ENCODE measurements at places on chromosomes 2 and 18.

DNA sequence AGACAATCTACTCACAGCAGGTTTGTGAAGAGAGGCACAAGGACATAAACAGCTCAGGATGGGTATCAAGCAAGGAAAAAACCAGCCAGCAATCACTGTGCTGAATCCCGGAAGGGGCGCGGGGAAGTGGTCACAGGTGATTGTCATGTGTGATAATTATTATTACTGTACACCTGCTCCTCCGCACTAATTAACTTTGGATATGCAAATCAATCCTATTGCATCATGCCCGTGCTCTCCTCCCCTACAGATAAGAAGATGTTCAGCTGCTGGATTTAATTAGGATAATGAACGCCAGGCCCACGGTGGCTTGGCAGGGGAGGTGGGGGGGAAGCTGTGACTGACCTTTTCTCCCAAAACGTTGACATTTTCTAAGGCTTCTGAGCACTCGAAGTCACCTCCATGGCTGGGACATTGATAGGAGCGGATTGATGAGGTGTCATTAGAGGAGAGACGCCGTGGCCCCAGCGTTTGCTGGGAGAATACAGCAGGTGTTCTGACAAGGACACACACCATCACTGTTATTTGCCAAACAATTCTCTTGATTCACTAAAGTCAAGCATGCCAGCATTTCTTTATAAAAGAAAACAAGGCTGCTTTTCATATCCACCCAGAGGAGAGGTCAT lies 160.3 kb upstream of the VRK2 start:
- no peaks in the 10 kb centered on the region for H3K27me3 ChIP-seq
- no peak overlapping the region for H3K27ac ChIP-seq

GRCh38 chr2:240146141-240146561 lies 5.7 kb upstream of the OTOS start:
- peaks cover 2% of the 10 kb centered on the region for H3K4me1 ChIP-seq
- no peaks in the 10 kb centered on the region for H3K36me3 ChIP-seq
- H3K27ac ChIP-seq = no peak overlapping the region
- H3K27me3 ChIP-seq = peaks cover 44% of the 10 kb centered on the region

GRCh38 chr18:39751161-39751560 lies 2185.6 kb upstream of the CELF4 start:
- H3K27me3 ChIP-seq = no peaks in the 10 kb centered on the region
- H3K4me3 ChIP-seq = no peak overlapping the region
- H3K36me3 ChIP-seq = peaks cover 64% of the 10 kb centered on the region
- no peak overlapping the region for H3K27ac ChIP-seq

DNA sequence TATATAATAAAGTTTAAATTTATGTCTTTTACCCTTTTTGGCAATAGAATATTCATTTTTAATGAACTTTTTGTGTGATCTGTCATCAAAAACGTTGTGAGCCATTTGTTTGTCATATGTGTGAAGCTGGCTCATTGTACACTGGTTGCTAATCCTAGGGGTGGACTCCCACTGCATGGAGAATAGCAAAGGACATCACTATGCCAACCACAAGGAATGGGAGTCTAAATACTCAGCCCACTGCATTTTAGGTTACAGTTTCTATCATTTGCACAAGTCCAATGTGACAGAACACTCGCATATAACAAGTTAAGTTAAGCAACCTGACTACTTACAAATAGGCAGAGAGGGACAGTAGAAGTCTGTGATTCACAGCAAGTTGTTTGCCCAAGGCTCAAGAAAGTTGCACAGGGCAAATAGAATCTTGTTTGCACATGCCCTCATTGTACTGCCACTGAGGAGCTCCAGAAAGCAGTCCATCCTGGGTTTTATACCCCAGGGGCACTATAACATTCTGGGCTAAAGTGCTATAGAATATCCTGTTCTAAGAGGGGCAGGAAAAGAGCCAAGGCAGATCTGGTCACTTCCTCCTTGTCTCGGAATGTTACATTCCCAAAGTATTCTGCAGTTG lies 545.9 kb upstream of the GCFC2 start:
- no peaks in the 10 kb centered on the region for H3K36me3 ChIP-seq
- peaks cover 4% of the 10 kb centered on the region for H3K27me3 ChIP-seq
- no peak overlapping the region for H3K4me3 ChIP-seq
- no peak overlapping the region for H3K27ac ChIP-seq
- no peaks in the 10 kb centered on the region for H3K4me1 ChIP-seq

DNA sequence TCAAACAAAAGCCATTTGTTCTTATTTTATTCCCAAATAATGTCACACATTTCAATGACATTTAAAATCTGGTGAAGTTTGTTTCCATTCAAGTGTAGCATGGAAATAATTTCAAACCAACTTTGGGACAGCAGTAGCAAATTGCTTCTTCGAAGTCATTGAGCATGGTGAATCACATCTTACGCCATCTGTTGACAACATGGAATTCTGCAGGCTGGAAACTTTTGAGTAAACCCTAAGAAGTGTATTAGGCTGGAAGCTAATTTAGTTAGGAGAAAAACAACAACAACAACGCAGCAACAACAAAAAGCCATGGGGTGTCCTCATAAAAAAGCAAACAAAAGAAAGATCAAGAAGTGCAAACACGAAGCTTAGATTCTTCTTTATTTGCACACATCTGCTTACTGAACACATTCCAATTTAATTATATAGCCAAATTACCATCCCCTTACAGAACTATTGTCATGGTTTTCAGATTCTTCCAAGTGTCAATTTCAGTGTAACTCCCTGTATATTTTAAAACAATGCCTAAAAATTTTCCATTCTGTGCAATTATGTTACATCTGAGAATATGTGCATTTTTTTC lies 659.0 kb upstream of the CDH7 start:
- H3K4me1 ChIP-seq = no peaks in the 10 kb centered on the region
- DNase-seq = peak; percentile 13
- H3K36me3 ChIP-seq = no peaks in the 10 kb centered on the region
- H3K27me3 ChIP-seq = peaks cover 4% of the 10 kb centered on the region
- no peak overlapping the region for H3K27ac ChIP-seq

GRCh38 chr2:45874344-45874743 lies 222.9 kb downstream of the PRKCE start:
- peaks cover 23% of the 10 kb centered on the region for H3K36me3 ChIP-seq
- peaks cover 21% of the 10 kb centered on the region for H3K27me3 ChIP-seq
- peaks cover 26% of the 10 kb centered on the region for H3K4me1 ChIP-seq
- H3K4me3 ChIP-seq = no peak overlapping the region
- no peak overlapping the region for H3K27ac ChIP-seq
- DNase-seq = no peak

DNA sequence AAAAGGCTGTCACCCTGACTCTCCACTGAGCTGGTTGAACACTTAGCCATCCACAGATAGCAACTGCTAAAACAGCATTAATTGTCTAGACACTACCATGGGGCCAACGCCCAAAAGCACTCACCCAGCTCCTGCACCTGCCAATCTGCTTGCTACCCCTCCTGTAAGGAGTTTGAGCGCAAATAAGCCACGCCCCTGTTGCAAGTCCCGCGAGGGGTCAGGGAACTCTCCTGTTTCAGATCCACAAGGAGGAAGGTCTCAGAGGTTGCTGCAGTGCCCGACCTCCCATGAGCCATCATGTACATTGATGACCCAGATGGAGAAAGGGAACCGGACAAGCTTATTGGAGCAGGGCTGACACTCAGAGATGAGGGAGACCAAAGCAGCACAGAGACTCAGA lies 106.8 kb downstream of the ZNF516 start:
- H3K27ac ChIP-seq = no peak overlapping the region
- H3K4me3 ChIP-seq = no peak overlapping the region
- DNase-seq = no peak
- peaks cover 72% of the 10 kb centered on the region for H3K4me1 ChIP-seq
- peaks cover 71% of the 10 kb centered on the region for H3K36me3 ChIP-seq

GRCh38 chr2:151638191-151638933 lies 95.9 kb downstream of the NEB start:
- no peak overlapping the region for H3K4me3 ChIP-seq
- no peak overlapping the region for H3K27ac ChIP-seq
- no peak for DNase-seq
- H3K4me1 ChIP-seq = peaks cover 14% of the 10 kb centered on the region

- peaks cover 24% of the 10 kb centered on the region for H3K27me3 ChIP-seq
- no peak overlapping the region for H3K4me3 ChIP-seq
- H3K36me3 ChIP-seq = no peaks in the 10 kb centered on the region
- H3K4me1 ChIP-seq = no peaks in the 10 kb centered on the region
- no peak overlapping the region for H3K27ac ChIP-seq
These were observed 273.7 kb upstream of the PKDCC start for GRCh38 chr2:41774011-41774605.

- H3K4me1 ChIP-seq = peaks cover 10% of the 10 kb centered on the region
- H3K4me3 ChIP-seq = no peak overlapping the region
- peaks cover 8% of the 10 kb centered on the region for H3K27me3 ChIP-seq
These were observed 7.8 kb downstream of the CCDC85A start for GRCh38 chr2:56191617-56192016.

- peaks cover 3% of the 10 kb centered on the region for H3K4me1 ChIP-seq
- no peak for DNase-seq
- no peak overlapping the region for H3K27ac ChIP-seq
- no peak overlapping the region for H3K4me3 ChIP-seq
- H3K27me3 ChIP-seq = peaks cover 13% of the 10 kb centered on the region
These were observed 141.9 kb downstream of the TTC32 start for GRCh38 chr2:19759880-19760279.

GRCh38 chr2:234335661-234336228 lies 161.1 kb downstream of the ARL4C start:
- H3K27me3 ChIP-seq = peaks cover 9% of the 10 kb centered on the region
- peak; percentile 43 for DNase-seq
- H3K4me3 ChIP-seq = no peak overlapping the region
- H3K36me3 ChIP-seq = peaks cover 5% of the 10 kb centered on the region
- H3K27ac ChIP-seq = peak overlapping the region; percentile 89

GRCh38 chr2:204691911-204692510 lies 146.7 kb downstream of the PARD3B start:
- H3K27ac ChIP-seq = no peak overlapping the region
- peaks cover 9% of the 10 kb centered on the region for H3K4me1 ChIP-seq
- DNase-seq = peak; percentile 40
- H3K36me3 ChIP-seq = no peaks in the 10 kb centered on the region

DNA sequence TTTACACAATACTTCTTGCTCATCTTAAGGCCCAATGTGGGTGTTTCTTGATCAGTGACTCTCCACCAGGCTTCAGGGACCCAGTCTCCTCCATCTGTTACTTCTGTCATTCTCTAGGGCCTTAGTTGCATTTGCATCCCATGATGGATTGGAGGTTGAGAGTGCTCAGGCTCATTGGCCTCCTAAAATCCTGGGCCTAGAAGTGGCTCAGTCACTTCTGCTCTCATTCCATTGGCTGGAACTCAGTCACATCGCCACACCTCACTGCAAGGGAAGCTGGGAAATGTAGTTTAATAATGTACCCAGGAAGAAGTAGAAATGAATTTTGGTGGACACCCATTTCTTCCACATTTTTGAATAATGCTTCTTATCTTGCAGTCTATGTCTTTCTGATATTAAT lies 223.5 kb downstream of the HRH4 start:
- H3K4me1 ChIP-seq = no peaks in the 10 kb centered on the region
- no peak overlapping the region for H3K4me3 ChIP-seq
- no peak overlapping the region for H3K27ac ChIP-seq
- peaks cover 21% of the 10 kb centered on the region for H3K27me3 ChIP-seq

DNA sequence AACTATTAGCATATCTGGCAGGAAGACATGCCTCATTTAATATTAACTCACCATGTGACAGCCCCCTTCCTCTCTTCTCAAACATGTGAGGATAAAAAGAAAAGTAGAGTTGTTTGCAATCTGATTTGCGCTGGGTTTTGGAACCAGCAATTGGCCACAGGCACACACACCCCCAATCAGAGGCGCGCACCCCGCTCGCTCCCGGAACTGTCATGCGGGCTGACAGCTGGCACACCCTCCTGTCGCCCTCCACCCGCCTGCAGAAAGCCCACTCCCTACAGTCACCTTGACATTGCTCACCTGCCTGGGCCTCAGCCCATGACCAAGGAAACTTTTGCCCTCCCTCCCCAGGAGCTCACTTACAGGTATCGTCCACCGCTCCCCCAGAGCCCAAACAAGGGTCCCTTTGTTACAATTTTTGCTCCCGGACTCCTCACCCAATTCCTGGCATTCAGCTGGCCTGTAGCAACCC lies 1.1 kb downstream of the COBLL1 start:
- H3K4me1 ChIP-seq = peaks cover 9% of the 10 kb centered on the region
- no peak overlapping the region for H3K27ac ChIP-seq
- peaks cover 48% of the 10 kb centered on the region for H3K27me3 ChIP-seq
- no peaks in the 10 kb centered on the region for H3K36me3 ChIP-seq

DNA sequence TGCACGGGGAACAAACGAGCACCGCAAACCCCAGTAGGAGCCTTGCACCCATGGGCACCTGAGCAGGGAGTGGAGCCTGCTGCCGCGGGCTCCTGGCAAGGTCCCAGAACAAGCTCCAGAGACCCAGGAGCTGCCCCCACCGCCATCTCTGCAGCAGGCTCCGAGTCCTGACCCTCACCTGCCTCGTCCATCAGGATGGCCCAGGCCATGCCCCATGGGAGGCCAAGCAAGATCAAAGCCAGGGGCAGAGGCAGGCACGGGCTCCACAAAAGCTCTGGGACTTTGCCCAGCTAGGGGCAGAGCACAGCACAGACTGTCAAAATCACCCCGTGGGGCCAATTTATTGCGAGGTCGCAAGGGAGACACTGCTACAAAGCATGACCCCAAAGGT lies 43.6 kb downstream of the GPC1 start:
- no peak overlapping the region for H3K4me3 ChIP-seq
- no peak overlapping the region for H3K27ac ChIP-seq
- peaks cover 6% of the 10 kb centered on the region for H3K36me3 ChIP-seq
- DNase-seq = no peak

DNA sequence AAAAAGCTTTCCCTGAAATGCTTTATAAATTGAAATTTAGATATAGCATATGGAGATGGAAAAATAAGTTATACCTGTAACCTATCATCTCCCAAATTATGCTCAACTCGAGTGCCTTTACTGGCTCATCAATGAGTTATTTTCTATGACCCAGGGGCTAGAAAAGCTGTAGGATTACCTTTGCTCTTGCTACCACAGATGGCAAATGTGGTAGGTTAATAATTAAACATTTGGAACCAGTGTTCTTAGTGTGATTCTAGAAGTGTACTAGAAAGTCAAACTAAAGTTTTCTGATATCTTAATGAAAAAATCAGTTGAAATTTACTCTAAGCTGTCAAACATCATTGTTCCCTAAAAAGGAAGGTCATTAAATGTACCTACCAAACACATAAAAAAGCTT lies 22.5 kb downstream of the ALS2 start:
- H3K4me3 ChIP-seq = no peak overlapping the region
- H3K4me1 ChIP-seq = peaks cover 17% of the 10 kb centered on the region
- peaks cover 8% of the 10 kb centered on the region for H3K36me3 ChIP-seq
- peak overlapping the region; percentile 29 for H3K27ac ChIP-seq

DNA sequence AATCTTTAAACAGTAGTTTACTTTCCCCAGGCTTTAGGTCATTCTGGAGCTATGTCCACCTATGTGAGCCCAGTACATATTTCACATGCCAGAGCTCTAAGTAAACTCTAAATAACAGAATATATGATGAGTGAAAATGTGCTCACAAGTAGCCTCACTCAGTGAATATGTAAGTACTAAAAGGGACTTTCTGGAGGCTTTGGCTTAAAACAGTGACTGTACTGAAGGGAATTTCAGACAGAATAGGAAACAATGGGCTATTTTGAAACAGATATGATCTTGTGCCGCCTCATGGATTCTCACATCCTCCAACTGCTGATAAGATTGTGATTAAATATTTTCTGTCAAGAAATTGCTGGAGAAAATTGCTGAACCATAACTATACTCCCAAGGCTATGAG lies 747.9 kb downstream of the SOCS6 start:
- DNase-seq = no peak
- no peaks in the 10 kb centered on the region for H3K4me1 ChIP-seq
- no peaks in the 10 kb centered on the region for H3K36me3 ChIP-seq
- H3K4me3 ChIP-seq = no peak overlapping the region

- no peak overlapping the region for H3K4me3 ChIP-seq
- peak; percentile 39 for DNase-seq
- H3K27ac ChIP-seq = peak overlapping the region; percentile 68
These were observed 222.9 kb downstream of the ZBTB7C start for GRCh38 chr18:48186131-48186766.
